ENCODE measurements at places on chromosomes 6 and 20.

DNA sequence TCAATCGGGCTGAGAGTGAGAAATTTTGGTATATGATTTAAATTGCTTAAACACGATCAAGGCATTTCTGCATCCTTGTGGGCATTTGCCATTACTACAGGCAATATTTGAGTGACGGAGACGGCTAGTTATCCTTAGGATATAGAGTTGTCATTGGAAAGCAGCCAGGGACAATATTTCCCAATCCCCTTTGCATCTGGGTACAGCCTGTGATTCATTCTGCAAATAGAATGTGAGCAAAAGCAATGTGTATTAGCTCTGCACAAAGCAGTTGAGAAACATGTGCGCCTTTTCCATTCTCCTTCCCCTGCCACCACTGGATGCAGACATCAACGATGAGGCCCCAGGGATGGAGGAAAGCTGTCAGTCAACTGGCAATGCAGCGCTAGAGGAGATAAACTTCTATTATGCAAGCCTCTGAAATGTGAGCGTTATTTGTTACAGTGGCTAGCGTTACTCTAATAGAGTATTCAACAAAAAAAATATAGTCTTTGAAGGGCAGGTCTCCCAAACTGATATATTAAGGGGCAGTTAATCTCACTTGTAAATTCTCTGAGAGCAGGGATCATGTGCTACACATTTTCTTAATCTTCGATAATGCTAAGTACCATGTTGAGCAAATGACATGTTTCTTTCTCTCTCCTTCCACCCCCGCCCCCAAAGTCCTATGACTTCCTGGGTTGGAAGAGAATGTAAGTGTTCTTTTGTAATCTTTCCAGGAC, 37.1 kb upstream of the NCOA3 start:
- no peak for DNase-seq

- no peak for DNase-seq
Measured at GRCh38 chr6:18183766-18184165, 28.5 kb downstream of the KDM1B start.

GRCh38 chr6:112764377-112764776, 417.2 kb downstream of the RFPL4B start:
- DNase-seq: no peak

- no peak for DNase-seq
Measured at GRCh38 chr6:137416376-137417109, 77.7 kb downstream of the OLIG3 start.

DNA sequence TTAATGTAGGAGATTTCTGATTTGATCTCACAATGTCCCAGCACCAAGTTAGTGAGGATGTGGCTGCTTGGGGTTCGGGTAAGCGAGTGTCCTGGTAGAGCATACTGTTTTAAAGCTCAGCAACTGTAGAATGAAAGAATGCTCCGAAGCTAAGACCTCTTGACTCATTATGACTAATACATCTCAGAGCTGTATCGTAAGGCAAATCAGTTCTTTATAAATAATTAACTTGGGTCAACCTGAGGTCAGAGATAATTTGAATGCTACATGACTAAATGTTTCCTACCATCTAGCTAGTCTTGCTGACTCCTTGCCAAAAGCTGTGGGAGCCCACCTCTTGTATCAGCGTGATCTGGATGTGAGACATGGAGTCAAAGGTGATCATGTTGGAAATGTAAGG, 128.8 kb upstream of the PDE7B start:
- no peak for DNase-seq

GRCh38 chr6:80543598-80544222, 437.2 kb downstream of the BCKDHB start:
- no peak for DNase-seq

DNA sequence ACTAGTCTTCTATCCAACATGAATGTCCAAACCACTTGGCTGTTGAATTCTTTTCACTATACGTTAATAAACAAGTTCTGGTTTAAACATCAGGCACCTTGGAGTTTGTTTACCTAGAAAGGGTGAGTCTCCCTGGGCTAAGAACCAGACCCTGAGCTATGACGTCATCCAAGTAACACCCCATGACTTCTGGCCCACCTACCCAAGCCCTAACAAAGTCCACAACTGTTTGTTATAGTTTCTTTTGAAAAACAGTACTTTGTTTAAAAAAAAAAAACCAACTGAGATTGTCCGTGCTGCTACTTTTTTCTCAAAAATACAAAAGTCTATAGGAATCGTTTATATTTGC, 146.9 kb upstream of the BEND6 start:
- no peak for DNase-seq

DNA sequence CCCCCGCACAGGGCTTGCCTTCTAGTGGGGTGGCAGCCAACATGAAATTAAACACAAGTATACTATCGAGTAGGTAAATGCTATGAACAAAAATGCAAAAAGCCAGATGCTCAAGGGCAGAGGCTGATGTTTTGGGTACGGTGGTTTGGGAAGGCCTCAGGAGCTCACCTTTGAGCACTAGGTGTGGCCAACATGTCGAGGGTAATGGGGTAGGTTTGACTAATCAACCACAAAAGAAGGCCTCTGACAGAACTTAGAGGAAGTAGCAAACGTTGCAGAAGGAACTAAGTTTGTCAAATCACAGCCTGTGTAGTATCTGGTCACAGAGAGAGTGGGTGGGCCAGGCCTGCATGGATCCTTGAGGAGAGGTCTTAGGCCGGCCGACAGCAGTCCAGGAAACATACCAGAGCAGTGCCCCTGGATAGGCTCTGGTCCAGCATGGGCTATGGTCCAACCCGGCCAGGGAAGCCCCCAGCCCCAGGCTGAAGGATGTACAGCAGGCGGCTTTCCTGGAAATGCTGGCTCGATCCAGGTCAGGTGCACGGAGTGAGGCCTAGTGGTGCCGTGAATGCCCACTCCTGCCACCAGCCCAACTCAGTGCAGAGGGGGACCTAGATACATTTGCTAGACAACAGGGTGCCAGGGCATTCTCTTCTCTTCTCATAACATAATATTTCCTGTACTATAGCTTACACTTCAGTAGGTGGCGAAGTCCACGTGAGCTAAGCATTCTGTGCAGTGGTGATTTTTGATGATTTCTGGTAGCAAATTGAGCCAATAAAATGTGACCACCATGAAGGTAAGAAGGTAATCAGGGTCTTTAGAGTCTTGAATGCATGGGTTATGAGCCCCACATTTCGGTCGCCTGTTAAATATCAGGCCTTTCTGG, 56.3 kb upstream of the CD93 start:
- peak; percentile 33 for DNase-seq

GRCh38 chr6:166237617-166238016, 70.0 kb upstream of the TBXT start:
- DNase-seq: no peak

- DNase-seq: no peak
Measured at GRCh38 chr6:107421696-107422256, 37.6 kb downstream of the PDSS2 start.

- DNase-seq: no peak
Measured at GRCh38 chr6:81816380-81816779, 63.9 kb upstream of the TENT5A start.

DNA sequence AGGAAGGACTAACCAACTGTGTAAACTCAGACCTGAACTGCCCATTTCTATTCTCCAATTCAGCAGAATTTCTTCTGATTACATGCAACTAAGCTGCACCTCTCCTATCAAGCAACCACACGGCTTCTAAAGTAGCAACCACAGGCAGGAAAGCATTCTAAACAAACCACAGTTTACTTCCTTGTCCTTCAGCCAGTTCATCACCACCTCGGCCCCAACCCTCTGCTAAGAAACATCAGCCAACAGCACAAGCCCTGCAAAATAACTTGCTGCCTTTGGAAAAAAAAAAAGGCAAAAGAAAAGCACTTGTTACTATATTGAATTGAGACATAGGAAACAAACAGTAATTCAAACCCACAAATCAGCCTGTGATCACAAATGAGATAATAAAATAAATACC, 140.3 kb downstream of the NFATC2 start:
- no peak for DNase-seq

- no peak for DNase-seq
Measured at GRCh38 chr6:27624694-27625262, 151.9 kb upstream of the ZNF184 start.

GRCh38 chr6:169287675-169288074, 34.0 kb upstream of the THBS2 start:
- DNase-seq: no peak

GRCh38 chr6:6803180-6803977, 214.9 kb downstream of the LY86 start:
- DNase-seq: no peak

DNA sequence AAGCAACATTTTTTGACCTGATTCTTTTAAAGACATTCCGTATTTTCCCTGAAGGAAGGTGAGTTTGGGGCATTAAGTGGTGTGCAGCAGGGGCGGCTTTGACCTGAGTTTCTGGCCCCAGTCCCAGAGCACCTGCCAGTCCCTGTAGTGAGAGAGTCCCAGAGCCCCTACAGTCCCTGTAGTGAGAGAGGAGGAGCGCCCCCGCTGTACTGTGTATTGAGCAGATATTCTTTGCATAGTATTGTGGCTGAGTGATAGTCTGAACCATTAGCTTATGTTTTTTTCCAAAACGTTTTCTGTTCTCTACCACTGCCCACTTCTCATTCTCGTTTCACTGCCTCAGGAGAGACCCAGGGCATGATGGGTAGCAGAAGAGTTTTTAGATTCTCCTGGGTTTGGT, 17.2 kb upstream of the SH3BGRL2 start:
- no peak for DNase-seq

- no peak for DNase-seq
Measured at GRCh38 chr6:113292646-113293422, 564.3 kb upstream of the MARCKS start.

DNA sequence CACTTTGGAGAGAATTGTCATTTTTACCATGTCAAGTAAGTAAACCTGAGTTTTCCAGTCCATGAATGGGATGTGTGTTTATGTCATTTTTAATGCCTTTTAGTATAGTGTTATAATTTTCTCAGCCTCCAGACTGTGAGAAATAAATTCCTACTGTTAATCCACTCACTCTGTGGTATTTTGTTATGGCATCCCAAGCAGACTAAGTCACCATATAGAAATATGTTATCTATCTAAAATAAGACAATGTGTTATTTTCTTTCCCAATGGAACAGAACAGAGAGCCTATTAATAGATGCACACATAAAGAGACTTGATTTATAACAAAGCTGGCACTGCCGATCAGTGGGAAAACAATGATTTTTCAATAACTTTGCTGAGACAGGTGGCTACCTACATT, 70.2 kb upstream of the SLC4A11 start:
- no peak for DNase-seq

GRCh38 chr20:10843146-10843711, 169.4 kb upstream of the JAG1 start:
- no peak for DNase-seq

- no peak for DNase-seq
Measured at GRCh38 chr6:157134402-157135047, 188.8 kb downstream of the TMEM242 start.

- DNase-seq: no peak
Measured at GRCh38 chr20:3367089-3367488, 40.4 kb downstream of the DNAAF9 start.
